ENCODE measurements at places on chromosomes 12 and 14.

- peak; percentile 89 for DNase-seq
These were observed 72.9 kb downstream of the TRAFD1 start for GRCh38 chr12:112198120-112198733.

DNA sequence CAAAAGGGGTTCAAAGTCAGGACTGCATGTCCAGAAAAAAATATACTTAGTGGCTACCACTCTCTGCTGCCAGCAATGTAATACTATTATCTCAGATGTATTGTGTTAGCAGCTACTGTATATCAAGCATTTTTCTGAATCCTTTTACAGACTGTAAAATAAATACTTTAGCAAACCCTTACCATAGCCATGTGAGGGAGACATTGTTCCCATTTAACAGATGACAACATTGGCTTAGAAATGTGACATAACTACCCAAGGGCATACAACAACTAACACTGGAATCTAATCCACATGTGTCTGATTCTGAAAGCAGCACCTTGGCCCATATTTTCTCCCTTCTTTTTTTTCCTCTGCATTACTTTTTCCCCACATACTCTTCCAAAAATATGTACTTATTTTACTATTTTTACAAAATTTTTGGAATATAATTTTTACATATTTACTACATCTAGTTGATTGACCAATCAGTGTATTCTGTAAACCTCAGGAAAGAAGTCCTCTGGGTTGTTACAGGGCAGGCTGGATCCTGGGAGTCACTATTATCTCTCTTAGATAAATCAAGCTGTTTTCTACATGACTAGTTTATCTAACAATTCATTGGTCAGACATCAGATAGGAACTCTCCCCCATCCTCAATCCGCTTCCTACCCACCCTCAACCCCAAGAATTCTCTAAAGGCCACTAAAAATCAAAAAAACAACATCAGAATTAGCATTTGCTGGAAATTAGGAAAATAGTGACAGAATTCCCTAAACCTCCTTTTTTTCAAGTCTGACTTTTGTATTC is 154.1 kb downstream of the BTG1 start:
- no peak for DNase-seq

- no peak for DNase-seq
These were observed 177.1 kb downstream of the BCL11B start for GRCh38 chr14:99094901-99095300.

GRCh38 chr12:78580296-78580695 is 284.3 kb upstream of the SYT1 start:
- no peak for DNase-seq

DNA sequence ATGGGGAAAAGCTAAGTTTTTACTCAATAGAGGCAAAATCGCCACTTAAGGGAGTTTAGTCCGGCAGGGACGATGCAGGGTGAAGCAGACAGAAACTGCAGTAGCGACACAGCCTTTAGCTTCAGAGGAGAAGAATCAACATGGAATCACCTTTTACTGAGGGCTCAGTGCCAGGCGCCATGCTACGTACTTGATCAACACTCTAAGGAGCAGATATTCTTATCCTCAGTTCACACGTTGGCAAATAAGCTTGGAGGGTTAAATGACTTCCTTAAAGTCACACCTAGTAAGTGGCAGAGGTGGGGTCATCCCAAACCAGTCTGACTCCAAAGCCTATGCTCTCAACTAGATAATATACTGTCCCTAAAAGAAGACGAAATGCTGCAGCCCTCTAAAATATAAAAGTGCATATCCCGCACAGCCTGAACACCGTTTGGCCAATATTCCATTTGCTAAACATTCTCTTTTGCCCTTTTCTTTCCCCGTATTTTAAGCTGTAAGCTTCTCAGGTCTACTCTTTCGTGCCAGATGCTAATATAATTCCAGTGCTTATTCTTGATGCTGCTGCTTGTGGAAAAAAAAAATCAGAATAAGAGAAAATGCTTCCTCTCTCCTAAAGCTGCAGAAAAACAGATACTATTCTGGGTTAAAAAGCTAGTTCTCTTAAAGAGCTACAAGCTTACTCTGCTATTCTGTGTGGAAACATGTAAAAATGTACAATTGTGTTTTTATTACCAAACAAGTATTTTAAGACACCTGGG is 10.9 kb downstream of the CCDC92 start:
- DNase-seq, result no peak

DNA sequence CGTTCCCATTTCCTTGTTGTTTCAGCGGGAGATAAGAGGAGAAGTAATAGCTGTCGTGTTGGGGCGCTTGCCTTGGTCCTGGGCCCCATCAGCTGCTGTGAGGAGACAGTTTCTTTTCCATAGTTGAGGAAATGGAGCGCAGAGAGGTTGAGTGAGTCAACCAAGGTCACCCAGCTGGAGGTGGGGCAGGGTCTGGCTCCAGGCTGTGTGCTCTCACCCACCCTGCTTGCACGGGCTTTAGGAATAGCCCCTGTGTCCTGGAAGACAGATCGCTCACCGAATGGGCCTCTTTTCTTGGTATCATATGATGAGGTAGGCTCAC is 165.7 kb upstream of the RTL1 start:
- DNase-seq, result peak; percentile 22

DNA sequence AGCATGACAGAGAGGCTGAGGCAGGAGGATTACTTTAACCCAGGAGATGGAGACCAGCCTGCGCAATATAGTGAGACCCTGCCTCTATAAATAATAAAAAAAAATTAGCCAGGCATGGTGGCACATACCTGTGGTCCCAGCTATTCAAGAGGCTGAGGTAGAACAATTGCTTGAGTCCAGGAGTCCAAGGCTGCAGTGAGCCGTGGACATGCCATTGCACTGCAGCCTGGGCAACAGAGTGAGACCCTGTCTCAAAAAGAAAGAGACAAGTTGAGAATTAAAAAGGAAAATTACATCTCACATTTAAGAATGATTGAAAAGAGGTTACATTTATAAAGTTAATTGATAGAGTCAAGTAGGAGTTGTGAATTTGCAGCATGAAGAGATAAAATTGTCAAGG is 91.4 kb upstream of the TMPO start:
- DNase-seq, result no peak

DNA sequence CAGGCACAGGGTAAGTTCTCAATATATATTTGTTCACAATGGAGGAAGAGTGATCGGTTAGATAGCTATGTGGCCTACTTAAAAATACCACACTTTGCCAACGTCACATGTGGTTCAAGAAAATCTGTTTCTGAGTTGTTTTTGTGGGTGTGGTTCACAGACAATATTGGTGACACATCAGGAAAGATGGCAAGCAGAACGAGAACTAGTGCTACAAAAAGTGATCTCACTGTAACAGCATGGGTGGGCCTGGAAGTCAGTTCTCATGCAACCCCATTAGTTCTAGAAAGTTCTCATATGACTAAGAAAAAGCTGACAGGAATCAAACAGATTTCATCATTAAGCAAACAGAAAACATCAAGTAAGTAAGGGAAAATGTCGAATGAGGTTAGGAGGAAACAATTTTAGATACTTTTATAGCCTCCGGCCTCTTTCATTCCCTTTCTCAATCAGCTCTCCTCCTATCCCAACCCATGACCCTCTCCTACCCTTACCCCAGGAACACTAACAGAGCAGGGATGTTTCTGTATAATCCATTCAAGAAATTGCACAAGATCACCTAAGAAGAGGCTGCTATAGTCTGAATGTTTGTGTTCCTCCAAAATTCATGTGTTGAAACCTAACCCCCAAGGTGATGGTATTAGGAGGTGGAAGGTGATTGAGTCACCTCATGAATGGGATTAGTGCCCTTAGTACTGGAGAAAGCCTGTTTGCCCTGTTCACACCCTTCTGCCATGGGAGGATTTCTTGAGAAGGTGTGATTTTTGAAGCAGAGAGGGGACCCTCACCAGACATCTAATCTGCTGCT is 15.5 kb upstream of the NTN4 start:
- DNase-seq, result no peak

DNA sequence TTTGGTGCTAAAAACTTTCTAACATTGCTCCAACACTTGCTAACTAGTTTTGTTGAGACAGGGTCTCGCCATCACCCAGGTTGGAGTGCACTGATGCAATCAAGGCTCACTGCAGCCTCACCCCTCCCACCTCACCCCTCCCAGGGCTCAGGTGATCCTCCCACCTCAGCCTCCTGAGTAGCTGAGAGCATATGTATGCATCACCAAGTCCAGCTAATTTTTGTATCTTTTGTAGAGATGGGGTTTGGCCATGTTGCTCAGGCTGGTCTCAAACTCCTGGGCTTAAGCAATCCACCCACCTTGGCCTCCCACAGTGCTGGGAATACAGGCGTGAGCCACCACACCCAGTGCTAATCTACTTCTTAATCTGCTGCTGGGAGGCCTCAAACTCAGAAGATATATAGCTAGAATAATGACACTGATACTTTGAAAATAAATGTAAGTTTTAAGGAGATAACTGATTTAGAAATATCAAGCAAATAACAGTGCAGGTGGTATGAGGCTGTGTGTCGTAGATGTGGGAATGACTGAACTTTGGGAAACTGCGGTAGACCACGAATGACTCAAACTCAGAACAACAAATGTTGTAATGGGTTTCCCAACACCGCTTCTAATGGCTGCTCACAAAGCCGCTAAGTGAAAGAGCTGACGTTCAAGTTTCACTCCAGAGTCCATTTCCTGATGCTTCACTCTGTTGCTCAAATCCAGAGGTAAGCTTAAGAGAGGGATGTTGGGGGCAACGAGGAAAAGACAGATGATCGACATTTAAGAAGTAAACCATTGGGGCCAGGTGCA is 10.0 kb downstream of the TMCC3 start:
- no peak for DNase-seq

- no peak for DNase-seq
These were observed 7.8 kb upstream of the CLEC2D start for GRCh38 chr12:9661720-9662119.

GRCh38 chr14:74932401-74932901 is 9.4 kb upstream of the RPS6KL1 start:
- no peak for DNase-seq

DNA sequence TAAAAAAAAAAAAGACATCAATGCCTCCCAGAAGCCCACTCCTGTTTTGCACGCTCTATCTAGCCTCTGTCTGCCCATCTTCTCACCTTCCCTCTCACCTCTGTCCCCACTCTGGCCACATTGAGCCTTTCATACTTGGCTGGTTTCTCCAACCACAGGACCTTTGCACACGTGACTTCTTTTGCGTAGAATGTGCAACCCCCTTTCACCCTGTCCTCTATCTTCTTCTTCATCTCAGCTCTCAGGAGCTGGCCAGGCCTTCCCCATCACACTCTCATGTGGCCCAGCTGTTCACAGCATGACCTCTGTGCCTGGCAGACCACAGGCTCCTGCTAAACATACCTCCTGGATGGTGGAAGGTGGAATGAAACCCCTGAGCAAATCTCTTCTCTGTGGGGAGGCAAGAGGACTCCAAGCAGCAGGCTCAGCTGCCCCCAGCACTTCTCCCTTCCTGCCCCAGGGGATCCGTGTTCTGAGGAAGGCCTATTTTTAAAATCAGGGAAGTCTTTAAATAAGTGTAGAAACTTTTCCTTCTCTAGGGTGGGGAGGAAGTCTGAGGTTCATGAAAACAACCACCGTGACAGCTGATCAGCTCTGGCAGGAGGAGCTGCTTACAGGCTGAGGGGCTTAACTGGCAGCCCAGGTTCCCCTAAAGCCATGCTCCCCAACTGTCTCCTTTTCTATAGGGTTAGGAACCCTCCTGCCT is 11.6 kb downstream of the HVCN1 start:
- peak; percentile 58 for DNase-seq

- DNase-seq, result peak; percentile 4
These were observed 1275.7 kb upstream of the FLRT2 start for GRCh38 chr14:84254290-84254689.

- DNase-seq, result peak; percentile 43
These were observed 23.8 kb downstream of the ATP6V1D start for GRCh38 chr14:67335781-67336180.

DNA sequence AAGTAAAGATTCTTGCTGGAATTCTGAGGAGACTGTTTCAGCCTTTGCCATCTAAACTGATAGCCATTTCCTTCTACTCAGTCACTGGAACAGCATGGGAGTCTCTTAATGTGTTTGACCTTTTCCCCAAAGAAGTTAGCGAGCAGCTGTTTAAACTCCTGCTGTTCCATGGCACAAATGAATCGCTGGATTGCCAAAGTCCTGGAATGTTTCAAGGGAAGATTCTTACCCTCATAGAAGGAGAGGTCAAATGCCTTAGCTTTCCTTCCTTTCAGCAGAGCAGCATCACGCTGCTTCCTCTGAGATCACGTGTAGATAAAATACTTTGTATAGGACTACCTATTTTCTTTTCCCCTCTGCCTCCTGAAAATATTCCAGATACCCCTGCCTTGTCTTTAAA is 10.5 kb upstream of the NR2C1 start:
- DNase-seq, result no peak

- no peak for DNase-seq
These were observed 444.1 kb downstream of the RAD51B start for GRCh38 chr14:68263563-68264259.

GRCh38 chr14:95404583-95404982 is 84.9 kb upstream of the CLMN start:
- no peak for DNase-seq

- peak; percentile 98 for DNase-seq
These were observed 253.1 kb downstream of the EFCAB11 start for GRCh38 chr14:89701211-89702043.

- DNase-seq, result no peak
These were observed 5.0 kb upstream of the KLC1 start for GRCh38 chr14:103623883-103624482.

GRCh38 chr14:64502456-64502855 is 1.2 kb downstream of the ZBTB25 start:
- DNase-seq, result no peak

DNA sequence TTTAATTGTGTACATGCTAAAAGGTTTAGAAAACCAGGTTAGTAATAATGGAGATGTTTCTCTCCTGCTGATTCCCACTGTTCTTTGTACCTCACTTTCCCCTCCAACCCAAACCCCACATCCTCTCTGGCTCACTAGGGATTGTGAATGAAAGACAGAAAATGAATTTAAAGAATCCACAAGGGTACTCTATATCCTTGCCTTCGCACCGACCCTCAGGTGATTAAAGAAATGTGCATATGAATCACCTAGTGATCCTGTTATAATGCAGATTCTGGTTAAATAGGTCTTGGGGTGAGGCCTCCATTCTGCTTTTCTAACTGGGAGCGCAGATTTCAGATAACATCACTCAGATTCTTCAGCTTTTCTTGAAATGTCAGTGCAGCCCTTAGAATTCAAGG is 84.3 kb upstream of the OTX2 start:
- DNase-seq, result no peak

- DNase-seq, result no peak
These were observed 54.7 kb downstream of the DDX51 start for GRCh38 chr12:132089407-132089910.

DNA sequence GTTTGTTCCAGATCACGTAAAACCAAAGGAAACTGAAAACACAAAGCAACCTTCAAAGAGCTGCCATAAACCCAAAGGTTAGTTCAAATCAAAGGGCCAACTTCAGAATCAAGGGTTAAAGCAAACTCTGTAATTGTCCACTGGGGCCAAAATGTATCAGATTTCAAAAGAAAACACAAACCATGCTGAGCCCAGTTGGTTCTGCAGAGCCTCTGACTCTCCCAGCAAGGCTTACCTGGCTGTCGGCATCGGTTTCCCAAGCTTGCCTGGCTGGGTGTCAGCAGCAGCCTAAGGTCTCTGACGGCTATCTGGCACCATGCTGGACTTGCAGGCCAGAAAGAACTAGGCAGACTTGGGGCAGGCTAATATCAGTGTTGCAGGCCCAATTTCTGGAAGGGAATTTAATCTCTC is 125.3 kb downstream of the DAD1 start:
- no peak for DNase-seq

GRCh38 chr14:62939970-62940369 is 105.3 kb downstream of the KCNH5 start:
- DNase-seq, result no peak

- no peak for DNase-seq
These were observed 28.6 kb upstream of the CACNA2D4 start for GRCh38 chr12:1947081-1947480.

GRCh38 chr12:57025196-57025595 is 8.9 kb upstream of the TAC3 start:
- no peak for DNase-seq

All from H7 (cell line).